ENCODE measurements at places on chromosomes 4 and X.

- no peak for DNase-seq
These were observed 127.3 kb upstream of the WDR1 start for GRCh38 chr4:10243856-10244255.

DNA sequence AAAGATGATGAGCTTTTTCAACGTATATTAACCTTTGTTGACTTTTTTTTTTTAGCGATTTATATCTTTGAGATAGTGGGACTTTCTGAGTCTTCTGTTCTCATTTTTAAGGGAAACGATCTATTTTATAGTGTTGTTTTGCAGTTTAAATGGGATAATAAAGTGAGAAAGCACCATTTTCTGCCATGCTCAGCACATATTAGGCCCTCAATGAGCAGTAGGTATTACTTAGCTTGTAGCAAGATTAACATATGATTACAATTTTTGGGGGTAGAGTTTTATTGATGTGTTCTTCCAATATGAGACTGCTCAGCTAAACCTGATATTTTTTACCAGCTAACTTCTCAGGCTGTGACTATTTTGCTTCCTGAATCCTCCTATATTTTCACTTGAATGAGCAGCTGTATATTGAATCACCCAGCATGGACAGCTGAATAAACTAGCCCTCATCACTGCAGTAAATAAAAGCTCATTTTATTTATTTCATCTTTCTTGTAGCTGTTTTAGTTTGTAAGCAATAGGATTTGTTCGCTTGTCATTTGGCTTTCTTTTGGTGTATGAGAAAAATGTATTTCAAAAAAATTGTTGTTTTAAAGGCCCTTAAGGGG lies 43.7 kb downstream of the UGT8 start:
- no peak for DNase-seq

- DNase-seq = no peak
These were observed 111.4 kb upstream of the KLHL13 start for GRCh38 chrX:118228041-118228440.

DNA sequence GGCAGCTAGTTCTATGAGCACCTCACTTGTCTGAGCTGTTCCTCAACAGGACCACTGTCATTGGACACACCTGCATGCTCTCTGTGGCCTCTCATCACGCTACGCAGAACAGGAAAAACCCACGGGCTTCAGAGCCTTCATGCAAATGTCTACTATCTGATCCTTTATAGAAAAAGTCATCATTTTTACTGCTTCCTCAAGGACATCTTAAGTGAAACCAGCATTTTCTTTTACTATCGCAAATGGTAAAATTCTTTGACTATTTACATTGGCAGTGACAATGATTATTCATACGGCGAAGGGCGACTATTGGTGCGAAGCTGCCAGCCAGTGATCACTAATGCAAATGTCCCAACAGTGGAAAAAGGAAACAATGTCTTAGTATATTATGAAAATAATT lies 147.0 kb downstream of the AFAP1 start:
- DNase-seq = no peak

GRCh38 chr4:4865705-4866123 lies 6.2 kb downstream of the MSX1 start:
- DNase-seq = no peak

DNA sequence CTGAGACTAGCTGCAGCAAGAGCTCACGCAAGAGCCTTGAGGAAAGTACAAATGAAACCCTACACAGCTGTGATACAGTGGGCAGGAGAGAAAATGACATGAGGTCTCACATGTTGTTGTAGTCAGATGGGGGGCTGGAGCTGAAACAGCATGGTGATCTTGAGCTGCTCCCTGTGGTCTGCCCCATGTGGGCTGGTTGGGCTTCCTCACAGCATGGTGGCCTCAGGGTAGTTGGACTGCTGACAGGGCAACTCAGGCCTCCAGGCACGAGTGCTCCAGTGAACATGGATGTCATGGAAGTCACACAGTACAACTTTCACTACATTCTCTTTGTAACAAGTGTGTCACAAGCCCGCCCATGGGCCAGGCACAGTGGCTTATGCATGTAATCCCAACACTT lies 3.4 kb upstream of the MAN2B2 start:
- no peak for DNase-seq

DNA sequence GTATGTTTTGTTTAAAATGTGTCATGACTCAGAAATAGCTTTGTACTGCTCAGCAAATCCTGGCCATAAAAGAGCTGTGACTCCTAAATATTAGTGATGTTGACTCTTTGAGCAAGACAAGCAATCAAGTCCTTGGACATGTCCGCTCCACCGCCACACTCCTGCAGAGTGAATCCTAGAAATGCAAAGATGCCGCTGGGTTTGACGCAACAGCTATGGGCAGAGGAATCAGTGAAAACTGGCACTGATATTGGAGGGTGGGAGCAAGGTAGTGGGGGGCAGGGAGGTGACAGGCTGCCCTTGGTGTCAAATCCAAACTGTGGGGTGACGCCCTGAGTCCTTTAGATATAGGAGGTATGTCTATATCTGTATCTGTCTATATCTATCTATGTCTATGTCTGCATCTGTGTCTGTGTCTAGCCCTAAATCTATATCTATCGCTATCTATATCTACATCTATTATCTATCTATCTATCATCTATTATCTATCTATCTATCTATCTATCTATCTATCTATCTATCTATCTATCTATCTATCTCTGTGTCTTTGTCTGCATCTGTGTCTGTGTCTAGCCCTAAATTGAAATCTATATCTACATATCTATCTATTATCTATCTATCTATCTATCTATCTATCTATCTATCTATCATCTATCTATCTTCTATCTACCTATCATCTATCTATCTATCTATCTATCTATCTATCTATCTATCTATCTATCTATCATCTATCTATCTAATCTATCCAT lies 129.7 kb downstream of the CPE start:
- DNase-seq = no peak

- peak; percentile 10 for DNase-seq
These were observed 3.1 kb upstream of the P2RY4 start for GRCh38 chrX:70262952-70263567.

DNA sequence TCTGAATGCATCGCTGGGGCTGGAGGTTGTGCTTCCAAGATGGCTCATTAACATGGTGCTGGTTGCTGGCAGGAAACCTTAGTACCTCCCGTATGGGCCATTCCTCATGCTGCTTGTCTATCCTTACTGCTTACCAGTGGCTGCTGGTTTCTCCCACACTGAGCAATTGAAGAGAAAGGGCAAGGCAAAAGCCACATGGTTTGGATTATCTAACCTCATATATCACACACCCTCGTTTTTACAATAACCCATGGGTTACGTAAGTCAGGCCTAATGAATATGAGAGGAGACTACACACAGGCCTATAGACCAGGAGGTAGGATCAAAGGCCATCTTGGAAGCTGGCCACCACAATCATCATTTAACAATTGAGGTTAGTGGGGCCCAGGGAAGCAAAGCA lies 141.8 kb upstream of the EDNRA start:
- no peak for DNase-seq

DNA sequence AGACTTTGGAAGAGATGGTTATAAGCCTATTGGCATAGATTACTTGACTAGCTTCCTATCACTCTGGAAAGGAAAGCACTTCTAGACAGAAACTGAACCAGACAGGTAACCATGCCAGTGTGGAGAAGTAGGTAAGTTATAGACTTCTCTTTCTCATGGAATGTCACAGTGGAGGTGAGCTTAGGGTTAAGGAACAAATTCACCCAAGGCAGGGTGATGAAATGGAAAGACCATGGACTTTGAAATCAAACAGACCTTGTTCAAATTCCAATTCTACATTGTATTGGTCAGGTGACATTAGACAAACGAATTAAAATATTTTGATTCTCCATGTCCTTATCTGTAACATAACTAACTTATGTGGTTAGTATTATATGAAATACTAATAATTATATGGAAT lies 7.7 kb upstream of the RAP1GDS1 start:
- no peak for DNase-seq

GRCh38 chrX:21865436-21865835 lies 9.6 kb downstream of the YY2 start:
- no peak for DNase-seq

GRCh38 chr4:126548890-126549289 lies 1083.9 kb upstream of the INTU start:
- DNase-seq = no peak

DNA sequence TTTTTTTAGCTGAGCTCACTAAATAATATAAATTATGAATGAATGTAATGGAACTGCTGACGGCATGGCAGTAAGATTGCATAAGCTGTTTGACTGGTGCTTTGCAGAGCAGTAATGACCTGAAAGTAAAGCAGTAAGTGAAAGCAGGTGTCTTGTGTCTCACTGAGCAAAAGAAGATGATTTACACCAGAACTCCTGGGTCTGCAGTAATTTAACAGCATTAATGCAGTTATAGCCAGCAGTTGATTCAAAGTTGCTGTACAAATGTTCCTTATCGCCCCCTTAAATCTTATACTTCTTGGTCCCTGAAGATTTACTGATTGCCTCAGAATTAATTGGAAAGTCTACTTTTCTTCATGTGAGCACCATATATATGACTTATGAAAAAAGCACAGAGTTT lies 187.7 kb downstream of the DCTD start:
- DNase-seq = no peak

DNA sequence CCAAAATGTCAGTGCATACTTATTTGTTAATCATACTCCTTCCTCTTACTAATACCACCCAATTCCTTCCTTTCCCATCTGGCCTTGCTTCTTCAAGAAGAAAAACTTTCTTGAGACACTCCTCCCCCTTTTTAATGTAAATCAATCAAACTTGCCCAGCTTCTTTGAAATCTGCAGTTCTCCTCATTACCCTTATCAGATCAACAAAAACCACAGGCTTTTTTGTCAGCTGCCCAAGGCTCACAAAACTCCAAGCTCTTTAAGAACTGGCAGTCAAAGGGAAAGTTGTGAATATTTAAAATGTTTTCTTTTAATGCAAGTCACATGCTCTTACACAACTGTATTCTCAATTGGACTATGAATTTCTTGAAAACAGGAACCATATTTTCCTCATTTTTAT lies 11.3 kb upstream of the MYOZ2 start:
- no peak for DNase-seq

DNA sequence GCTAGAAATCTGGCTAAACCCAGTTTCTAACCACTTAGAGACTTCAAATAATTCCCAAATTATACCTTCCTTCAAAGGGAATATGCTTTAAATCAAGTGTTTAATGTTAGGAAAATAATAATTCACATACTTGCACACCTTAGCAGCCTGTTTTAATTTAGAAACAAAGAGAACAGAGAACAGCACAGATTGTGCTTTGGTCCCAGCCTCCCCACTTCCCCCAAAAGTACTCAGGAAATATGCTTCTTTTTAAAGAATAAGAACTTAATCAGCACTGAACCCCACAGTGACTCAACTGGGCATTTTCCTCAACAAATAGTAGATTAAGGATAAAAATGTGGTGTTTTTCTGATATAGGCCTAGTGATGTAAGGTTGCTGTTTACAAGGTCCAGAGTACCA lies 295.8 kb downstream of the GBA3 start:
- DNase-seq = no peak

GRCh38 chr4:156111686-156112085 lies 158.0 kb upstream of the CTSO start:
- no peak for DNase-seq

DNA sequence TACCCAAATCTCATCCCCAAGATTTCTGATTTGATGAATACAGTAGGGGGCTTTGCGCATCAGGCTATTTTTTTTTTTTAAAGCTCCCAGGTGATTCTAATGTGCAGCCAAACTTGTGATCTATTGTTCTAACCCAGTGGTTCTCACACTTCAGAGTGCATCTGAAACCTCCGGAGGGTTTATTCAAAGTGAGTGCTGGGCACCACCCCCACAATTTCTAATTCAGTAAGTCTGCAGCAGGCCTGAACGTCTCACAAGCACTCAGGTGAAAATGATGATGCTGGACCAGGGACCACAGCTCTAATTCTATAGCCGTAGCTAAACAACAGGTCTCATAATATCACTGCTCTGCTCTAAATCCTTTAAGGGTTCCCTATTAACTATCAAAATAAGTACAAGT lies 211.4 kb downstream of the FMR1NB start:
- no peak for DNase-seq

DNA sequence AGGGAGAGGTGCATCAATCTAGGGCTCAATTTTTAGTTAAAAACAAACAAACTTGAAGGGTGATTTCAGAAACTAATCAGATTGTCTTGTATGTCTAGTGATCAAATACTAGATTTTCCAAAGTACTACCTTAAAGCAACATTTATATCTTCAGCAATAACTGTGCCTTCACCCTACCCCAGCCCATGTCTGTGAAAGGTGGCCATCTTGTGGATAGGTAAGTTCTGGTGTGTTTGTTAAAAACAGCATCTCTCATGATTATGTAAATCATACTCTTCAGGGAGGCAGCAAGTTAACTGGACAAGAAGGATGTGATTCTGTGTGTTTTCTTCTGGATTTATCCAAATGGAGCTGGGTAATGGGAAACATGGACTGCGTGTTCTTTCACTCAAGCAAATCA lies 81.4 kb upstream of the ACSL1 start:
- no peak for DNase-seq

DNA sequence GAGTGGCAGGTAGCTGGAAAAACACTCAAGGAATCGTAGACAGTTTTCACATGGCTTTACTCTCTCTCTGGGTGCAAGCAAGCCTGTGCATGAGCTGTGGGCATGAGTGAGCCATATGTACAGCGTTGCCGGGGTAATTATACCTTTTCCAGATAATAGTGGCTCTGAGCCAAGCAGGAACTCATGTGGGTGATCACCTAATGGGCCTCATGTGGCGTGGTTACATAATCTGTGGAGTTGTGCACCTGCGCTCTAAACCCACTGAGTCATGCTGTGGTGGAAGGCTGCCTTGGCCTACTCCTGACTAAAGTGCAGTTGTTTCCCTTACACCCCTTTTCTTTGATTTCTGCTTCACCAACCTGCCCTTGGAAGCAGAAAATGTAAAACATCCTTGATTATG lies 1564.5 kb upstream of the PCDH10 start:
- DNase-seq = no peak

GRCh38 chrX:7133050-7133440 lies 14.5 kb upstream of the STS start:
- no peak for DNase-seq

DNA sequence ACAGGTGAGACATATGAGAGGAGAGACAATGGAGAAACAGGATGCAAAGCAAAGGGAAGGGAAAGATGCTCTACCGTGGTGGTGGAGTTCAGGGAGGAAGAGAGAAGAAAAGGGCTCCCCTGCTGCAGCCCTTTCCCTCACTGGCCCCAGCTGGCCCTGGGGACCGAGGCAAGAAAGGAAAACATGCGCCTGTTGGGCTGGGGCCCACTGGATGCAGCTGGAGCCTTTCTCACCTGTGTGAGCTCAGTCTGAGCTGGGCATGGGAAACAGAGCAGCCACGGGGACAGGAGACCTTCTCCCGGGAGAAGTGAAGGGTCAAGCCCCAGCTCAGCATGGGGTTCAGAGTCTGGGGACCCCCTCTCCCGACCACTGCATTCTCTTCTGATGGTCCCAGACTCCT lies 11.9 kb downstream of the NXF3 start:
- DNase-seq = no peak

DNA sequence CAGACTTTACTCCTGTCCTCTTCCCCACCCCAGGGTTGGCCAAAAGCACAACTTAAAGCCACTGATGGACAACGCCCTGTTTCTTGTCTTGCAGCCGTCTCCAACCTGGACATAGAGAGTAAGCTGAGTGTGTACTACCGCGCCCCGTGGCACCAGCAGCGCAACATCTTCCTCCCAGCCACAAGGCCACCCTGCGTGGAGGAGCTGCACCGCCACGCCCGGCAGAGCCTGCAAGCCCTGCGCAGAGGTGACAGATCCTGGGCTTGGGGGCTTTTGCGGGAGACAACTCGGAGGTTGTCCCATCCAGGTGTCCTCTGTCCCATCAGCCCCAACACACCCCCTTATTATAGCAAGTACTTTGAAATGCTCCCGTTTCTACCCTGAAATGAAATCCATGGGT lies 49.6 kb upstream of the SCML1 start:
- DNase-seq = no peak
